ENCODE measurements at places on chromosomes 11 and 22.

GRCh38 chr11:65834202-65834601 lies 439 bp downstream of the SNX32 start:
- no peak for DNase-seq

GRCh38 chr11:120235024-120235628 lies 4.8 kb upstream of the POU2F3 start:
- DNase-seq: peak; percentile 70

DNA sequence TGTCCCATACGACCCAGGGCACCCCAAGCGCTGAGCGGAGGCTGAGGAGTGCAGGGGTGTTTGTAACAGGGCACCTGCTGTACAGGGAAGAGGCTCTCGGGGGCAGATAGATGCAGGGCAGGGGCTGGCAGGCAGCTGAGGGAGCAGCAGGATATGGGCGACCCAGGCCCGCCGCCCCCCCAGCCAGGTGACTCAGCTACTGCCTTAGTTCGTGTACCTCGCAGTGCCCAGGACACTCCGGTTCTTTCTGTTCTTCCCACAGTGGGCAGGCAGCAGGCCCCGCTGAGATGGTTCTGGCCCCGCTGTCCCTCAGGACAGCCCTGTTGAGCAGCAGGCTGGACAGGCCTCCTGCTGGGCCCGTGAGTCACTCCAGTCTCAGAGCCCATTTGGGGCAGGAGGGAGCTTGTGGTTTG lies 16.2 kb downstream of the PHLDA2 start:
- no peak for DNase-seq

- DNase-seq: no peak
Measured at GRCh38 chr22:45908961-45909360, 68.0 kb downstream of the WNT7B start.

- no peak for DNase-seq
Measured at GRCh38 chr22:33774781-33775180, 145.5 kb downstream of the LARGE1 start.

DNA sequence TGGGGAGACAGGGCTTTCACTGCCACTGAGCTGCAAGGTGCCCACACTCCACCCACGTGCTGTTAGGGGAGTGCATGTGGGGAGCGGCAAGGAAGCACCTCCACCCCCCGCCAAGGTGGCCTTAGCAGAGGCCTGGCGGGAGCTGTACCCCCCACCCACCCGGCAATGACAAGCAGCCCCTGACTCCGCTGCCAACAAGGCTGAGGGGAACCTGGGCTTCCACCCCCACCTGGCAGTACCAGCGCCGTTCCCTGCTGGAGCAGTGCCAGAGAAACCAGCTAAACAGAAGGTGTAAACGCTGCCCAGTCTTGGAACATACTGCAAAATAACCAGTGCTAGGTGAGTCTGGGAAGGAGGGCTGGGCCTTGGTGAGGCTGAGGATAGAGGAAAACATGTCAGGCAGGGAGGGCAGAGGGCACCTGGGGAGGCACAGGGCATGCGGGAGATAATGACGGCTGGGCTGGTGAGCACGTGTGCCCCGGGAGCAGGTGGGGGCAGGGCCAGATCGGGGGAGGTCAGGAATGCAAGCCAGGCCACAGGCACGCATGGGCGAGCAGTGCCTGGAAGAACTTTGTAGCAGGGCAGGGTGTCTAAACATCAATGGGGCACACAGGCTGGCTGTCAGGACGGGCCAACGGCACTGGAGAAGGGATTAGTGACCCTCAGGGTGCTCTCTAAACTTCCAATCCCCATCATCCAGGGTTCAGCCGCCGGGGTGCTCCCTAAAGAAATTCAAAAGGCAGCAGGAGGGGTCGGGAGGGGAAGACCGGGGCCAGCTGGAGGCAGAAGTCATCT lies 6.6 kb downstream of the CERK start:
- DNase-seq: no peak

- no peak for DNase-seq
Measured at GRCh38 chr22:48794906-48795305, 1032.8 kb downstream of the BRD1 start.

DNA sequence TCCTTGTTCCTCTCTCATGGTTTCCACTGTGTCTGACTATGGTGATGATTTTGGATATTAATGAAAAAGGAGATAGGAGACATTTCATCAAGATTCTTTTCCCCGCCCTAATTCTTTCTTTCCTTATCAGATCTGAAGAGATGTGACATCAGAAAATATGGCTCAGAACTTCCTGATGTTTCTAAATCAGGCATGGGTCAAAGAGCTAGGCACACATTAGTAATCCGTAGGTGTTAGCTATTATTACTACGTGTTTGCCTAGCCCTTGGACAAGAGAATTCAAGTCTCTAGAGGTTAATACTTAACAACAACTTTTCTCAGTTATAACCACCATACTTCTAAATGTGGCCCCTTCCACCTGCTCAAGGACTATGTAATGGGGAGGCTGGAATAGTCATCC lies 5.8 kb downstream of the JOSD1 start:
- no peak for DNase-seq

- no peak for DNase-seq
Measured at GRCh38 chr11:2945031-2945756, 16.0 kb upstream of the PHLDA2 start.

DNA sequence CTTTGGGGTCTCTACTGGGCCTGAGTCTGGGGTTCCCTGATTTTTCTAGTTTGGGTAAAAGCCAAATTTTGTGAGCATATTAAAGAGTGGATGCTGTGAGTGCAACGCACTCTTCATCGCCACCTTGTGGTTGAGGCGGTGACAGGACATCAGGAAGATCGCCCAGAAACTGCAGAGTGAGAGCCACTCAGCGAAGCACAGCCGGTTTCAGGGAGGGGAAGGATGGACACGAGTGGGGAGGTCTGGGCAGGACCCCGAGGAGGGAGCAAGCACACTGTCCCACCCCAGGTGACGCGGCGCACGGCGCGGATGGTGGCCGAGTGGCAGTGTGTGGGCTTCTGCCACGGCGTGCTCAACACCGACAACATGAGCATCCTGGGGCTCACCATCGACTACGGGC lies 9.1 kb downstream of the SELENOO start:
- DNase-seq: peak; percentile 69

GRCh38 chr11:19243613-19244012 lies 2.9 kb upstream of the E2F8 start:
- DNase-seq: no peak

DNA sequence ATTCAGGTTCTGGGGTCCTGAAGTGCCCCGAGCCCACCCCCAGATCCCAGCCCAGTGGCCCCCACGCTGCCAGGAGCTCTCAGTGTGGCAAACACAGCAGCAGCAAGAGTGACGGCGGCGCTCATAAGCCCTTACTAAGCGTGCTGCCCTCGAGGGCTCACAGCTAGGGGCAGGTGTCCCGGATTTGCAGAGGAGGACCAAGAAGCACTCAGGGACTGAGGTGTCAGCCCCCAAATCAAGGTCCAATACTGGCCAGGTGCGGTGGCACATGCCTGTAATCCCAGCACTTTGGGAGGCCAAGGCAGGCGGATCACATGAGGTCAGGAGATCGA lies 25.4 kb downstream of the CELSR1 start:
- no peak for DNase-seq

- no peak for DNase-seq
Measured at GRCh38 chr11:10984742-10985141, 126.9 kb upstream of the ZBED5 start.

Measured in KBM-7 (cell line).